ENCODE measurements at places on chromosomes 7 and 10.

- no peak for DNase-seq
Observed at GRCh38 chr10:34651416-34652195, 163.5 kb downstream of the PARD3 start.

GRCh38 chr7:1639071-1639470 is 31.0 kb upstream of the ELFN1 start:
- DNase-seq, result no peak

- DNase-seq, result no peak
Observed at GRCh38 chr10:2990764-2991163, 76.6 kb upstream of the PFKP start.

DNA sequence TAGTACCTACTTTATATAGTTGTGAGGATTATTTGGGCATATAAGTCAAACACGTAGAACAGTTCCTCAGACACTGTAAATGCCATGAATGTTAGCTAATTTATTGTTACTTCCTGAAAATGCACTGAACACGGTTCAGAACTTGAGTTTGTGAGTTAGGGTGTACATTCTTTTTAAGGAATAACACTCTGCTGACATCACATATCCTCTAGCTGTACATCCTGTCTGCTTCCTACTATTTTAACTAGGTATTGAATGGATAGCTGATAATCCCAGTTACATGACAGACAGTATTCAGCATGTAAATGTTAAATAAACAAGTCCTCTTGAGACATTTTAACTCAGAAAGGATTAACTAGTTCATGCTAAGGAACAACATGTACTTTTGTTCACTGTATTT is 16.0 kb downstream of the SAMD8 start:
- DNase-seq, result no peak

DNA sequence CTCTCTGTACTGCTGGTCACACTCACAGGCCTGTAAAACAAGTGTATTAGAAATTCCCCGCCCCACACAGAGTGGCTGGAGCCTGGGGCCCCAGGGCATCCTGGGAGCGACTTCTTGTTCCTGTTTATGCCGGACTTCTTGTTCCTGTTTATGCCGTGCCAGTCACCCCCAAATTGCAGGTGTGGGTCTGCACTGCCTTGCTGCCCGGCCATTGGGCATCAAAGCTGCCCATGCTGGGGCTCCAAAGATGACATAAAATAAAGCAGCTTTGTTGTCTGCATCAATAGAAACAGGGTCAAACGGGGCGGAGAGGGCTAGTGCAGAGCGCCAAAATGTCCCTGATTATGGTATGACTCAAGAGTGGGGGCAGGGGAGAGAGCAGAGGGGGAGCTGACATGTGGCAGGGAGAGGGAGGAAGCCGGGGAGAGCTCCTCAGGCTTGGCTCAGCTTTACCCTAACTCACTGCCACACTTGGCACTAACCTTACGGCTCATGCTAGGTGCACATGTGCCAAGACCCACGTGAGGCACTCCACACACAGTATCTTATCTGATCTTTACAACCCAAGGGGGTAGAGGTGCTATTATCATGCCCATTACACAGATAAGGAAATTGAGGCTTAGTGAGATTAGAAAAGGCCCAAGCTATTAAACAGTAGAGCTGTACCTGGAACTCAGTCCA is 98.4 kb downstream of the PIP4K2A start:
- DNase-seq, result peak; percentile 30

DNA sequence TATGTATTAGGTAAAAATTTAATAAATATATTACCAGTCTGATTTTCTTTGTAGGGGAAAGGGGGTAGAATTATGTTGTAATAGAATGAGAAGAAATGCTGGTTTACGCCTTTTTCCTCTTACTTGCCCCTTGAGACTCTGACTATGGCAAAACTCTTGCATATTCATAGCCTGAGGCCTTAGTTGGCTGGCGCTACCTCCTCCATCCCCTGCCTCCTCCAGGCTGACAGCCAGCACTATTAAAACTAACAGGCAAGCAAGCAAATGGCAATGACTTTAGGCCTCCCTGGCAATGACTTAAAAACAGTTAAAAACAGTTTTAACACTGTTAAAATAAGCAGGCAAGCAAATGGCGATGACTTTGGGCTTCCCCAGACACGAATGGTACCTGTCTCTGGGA is 14.4 kb downstream of the PKD2L1 start:
- DNase-seq, result no peak

DNA sequence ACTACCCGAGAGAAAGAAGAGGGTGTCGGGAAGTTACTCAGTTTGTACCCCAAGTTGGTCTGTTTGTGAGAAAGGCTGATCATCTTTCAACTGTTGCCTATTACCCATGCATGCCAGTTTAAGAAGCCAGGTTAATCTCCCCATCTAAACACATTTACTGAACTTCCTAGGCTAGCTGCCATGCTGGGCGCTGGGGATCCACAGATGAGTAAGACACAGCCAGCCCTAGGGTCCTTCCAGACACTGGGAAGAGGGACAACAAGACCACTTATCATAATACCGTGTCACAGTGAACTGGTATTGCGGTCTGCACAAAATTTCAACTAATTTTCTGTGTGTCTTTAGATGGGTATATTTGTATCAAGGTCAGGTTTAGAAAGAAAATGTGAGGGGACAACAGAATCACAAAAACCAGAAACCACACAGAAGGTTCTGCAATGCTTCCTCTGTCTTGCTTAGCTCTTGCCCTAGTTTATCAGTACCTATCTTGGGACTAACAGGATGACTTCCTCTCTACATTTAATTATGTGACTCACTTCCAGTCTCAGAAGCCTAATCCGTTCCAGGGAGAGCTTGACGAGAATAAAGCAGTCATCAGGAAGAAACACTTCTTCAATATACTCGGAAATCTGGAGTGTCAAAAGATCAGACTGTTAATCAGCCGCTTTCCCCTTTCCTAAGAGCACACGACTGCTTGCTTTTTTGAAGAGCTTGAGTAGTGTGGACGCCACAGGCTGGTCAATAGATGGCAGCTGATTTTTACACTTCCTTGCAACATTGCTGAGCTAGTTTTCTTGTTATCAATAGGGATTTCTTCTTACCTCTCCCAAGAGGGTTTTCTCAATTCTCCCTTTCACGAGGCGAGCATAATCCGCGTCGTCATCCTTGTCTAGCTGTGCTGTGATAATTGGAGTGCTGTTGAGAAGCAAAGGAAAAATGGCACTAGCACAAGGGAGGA is 45.7 kb downstream of the POLR3A start:
- DNase-seq, result no peak

- DNase-seq, result no peak
Observed at GRCh38 chr7:111801277-111801676, 239.0 kb upstream of the IMMP2L start.

DNA sequence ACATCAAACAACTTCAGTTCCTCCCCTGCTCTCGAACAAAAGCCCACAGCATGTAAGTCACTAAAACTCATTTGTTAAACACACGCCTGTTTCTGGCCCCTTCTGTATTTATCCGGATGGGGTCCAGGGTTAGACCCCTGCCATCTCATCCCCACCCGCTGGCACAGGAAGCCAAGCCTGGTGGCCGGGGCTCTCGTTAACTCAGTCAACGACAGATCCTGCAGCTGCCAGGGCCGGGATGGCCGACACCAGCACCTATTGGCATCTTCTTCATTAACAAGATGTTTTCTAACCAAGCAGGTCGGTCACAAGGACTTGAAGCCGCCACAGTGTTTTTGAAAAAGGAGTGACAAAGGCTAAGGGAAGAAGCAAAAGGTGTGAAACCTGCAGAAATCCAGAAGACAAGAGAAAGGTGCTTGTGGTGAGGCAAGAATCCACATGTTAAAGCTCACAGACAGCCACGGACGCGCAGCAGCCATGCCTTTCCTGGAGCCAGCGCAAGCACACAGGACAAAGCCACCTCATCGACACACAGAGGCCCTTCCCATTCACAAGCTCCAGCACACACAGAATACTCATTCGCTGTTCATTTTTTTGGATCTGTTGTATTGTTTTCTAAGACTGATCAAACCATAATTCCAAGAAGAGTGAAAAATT is 202.7 kb downstream of the DIP2C start:
- no peak for DNase-seq

GRCh38 chr10:67618116-67618515 is 77.9 kb downstream of the CTNNA3 start:
- DNase-seq, result no peak

GRCh38 chr10:73645251-73645650 is 4.0 kb upstream of the MYOZ1 start:
- no peak for DNase-seq

GRCh38 chr10:119344381-119344780 is 137.0 kb downstream of the GRK5 start:
- no peak for DNase-seq

- no peak for DNase-seq
Observed at GRCh38 chr7:36238138-36238537, 85.1 kb downstream of the EEPD1 start.

DNA sequence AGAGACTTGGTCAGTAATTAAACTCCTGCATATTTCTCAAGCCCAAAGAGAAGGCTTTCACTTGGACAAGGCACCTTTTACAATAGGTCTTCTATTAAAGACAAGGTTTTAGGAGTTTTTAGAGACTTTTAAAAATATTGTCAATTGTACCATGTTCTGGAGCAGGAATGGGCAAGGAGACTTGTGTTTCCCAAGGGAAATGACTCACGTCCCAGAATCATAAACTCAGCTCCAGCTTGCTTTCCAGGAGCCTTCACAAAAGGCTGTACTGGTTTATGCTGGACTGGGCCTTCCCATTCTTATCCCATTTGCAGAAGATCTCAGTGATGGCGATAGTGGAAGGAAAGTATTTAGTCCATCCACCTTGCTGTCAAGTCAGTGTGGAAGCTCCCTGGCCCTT is 7.8 kb upstream of the GLI3 start:
- DNase-seq, result no peak

DNA sequence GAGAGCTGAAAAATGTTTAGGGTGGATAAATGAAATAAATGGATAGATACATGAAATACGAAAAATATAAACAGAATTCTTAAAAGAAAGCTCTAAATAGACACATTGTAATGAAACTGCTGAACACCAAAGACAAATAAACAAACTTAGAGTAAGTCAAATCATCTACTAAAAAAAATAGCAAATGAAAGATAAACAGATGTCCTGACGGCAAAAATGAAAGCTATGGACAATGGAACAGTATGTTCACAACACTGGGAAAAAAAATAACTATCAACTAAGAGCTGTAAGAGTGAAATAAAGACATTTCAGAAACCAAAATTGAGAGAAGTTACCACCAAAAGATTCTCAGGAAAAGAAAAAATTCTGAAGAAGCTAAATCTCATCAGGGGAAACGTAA is 106.1 kb downstream of the SGMS1 start:
- no peak for DNase-seq
